Upper lobe of right lung (tissue), 1 donor: ENCODE measurements at places on chromosomes 1 and 21. TPM values are rescaled to one million over a fixed set of nuclear protein-coding genes. Genes with fewer than 3 reads are reported as not detected.

ELAPOR1 gene
- total RNA-seq = 5.6 TPM

GRCh38 chr1:181259026-181259745 is 170.7 kb downstream of the IER5 start:
- no peaks in the 10 kb centered on the region for H3K4me1 ChIP-seq
- no peaks in the 10 kb centered on the region for H3K27me3 ChIP-seq
- DNase-seq = no peak
- no peak overlapping the region for H3K27ac ChIP-seq
- no peak overlapping the region for H3K4me3 ChIP-seq
- H3K36me3 ChIP-seq = no peaks in the 10 kb centered on the region

DNA sequence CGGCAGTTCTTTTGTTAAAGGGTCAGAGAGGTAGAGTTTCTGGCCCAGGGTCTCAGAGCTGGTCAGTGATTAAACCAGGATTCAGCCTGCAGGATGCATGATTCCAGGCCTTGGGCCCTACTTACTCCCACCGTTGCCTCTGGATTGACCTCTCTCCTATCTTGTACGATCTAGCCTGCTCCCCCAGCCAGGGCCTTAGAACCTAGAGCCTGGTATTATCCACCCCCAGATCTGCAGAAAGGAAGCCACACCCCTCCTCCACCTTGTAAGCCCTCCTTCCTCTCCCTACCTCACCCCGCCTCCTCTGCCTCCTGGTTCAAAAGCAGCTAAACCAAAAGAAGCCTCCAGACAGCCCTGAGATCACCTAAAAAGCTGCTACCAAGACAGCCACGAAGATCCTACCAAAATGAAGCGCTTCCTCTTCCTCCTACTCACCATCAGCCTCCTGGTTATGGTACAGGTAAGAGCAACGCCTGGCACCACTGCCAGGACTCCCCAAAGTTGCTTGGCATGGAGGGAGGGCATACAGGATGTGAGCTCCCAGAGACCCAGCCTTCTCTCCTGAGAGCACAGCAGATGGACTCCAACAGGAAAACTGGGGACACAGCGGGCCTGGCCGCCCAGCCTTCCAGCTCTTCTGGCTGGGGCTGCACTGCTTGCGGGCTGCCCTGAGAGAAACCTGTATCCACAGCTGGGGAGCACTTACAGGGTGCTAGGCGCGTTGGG is at the start of gene CD52:
Gene CD52, plus strand, starts transcription at position 347 of the 726 bp plus-strand sequence. Its CDS starts 60 bp downstream, at position 407.
- H3K27me3 ChIP-seq = no peaks in the 10 kb centered on the region
- peak within 1 kb of the TSS; percentile 54 for H3K4me3 ChIP-seq

GRCh38 chr21:43277481-43278351 is 108.9 kb downstream of the CRYAA start:
- peak; percentile 82 for DNase-seq
- no peaks in the 10 kb centered on the region for H3K36me3 ChIP-seq
- H3K4me1 ChIP-seq = peaks cover 16% of the 10 kb centered on the region
- H3K27me3 ChIP-seq = no peaks in the 10 kb centered on the region
- no peak overlapping the region for H3K27ac ChIP-seq
- no peak overlapping the region for H3K4me3 ChIP-seq

DNA sequence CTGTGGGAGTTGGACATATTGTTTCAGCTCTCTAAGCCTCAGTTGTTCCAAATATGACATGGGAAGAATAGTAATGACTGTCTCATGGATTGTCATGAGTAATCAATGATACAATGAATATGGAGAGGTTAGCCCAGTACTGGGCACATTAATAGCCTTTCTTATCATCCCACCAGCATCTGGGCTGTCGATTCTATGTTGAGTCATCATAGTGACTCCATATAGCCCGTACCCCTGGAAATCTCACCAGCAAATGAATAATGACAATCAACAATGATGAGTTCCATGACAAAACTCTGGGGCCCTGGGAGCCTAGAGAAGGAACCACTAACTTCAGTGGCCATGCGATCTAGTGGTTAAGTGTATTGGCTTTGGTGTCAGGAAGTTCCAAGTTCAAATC is 39.7 kb upstream of the GJB5 start:
- H3K27ac ChIP-seq = no peak overlapping the region
- H3K4me3 ChIP-seq = no peak overlapping the region
- DNase-seq = no peak
- H3K36me3 ChIP-seq = no peaks in the 10 kb centered on the region
- no peaks in the 10 kb centered on the region for H3K4me1 ChIP-seq

DNA sequence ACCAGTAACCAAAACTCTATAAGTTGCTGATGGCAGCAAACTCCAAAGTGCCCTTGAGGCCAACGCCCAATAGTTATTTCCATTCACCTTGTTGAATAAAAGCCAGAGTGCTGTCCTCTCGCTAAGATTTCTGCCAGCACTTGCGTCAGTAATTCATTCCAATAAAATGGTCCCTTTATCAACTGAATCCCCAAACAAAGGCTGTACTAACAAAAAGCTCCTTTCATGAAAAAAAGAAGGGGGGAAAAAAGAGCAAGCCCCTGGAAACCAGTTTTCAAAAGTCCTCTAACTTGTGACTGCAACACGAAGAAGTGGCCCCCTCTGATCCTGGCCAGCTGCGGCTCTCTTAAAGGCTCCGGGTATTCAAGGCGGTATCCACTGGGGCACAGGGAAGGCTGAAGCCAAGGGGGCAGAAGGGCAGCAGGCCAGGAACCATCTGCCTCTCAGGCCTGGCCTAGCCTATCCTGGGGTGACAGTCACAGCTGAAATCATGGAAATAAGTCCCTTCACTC is 55.8 kb upstream of the ZNF326 start:
- no peak for DNase-seq
- H3K4me3 ChIP-seq = no peak overlapping the region
- H3K4me1 ChIP-seq = no peaks in the 10 kb centered on the region
- no peak overlapping the region for H3K27ac ChIP-seq

DNA sequence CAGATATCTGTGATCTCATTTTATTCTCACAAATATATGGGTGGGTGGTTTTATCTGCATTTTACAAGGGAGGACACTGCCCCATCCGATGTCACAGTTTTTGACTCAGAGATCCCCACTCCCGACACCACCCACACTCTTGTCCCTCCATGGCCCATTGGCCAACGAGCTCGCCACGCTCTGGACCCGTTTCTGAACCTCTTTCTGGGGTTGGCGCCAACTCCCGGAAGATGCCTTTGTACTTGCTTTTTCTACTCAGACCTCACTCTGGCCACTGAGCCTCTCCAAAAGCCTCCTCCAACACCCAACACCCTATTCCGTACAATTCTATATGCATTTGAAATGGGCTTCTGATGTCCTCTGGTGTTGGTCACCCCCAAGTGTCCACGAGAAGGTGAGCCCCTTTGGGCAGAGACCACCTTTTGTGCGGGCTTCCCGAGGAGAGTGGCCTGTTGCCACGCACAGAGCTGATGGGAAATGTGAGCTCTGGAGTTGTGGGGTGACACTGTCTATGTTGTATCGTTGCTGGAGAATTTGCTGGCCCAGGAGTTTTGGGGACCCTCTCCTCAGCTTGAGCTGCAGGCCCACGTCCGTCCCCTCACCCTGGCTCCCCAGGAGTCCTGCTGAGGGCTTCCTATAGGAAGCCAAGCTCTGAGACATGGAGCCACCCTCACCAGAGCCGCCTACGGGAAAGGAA is 366.9 kb upstream of the VAMP3 start:
- H3K27me3 ChIP-seq = no peaks in the 10 kb centered on the region
- no peaks in the 10 kb centered on the region for H3K4me1 ChIP-seq
- DNase-seq = no peak
- no peaks in the 10 kb centered on the region for H3K36me3 ChIP-seq
